ENCODE measurements at places on chromosomes 11 and 22.
A peak's percentile ranks its signal among the peaks of the same experiment; 100 is the strongest.

- peak; percentile 60 for DNase-seq
Measured at GRCh38 chr22:46367707-46368191, 32.2 kb downstream of the TRMU start.

DNA sequence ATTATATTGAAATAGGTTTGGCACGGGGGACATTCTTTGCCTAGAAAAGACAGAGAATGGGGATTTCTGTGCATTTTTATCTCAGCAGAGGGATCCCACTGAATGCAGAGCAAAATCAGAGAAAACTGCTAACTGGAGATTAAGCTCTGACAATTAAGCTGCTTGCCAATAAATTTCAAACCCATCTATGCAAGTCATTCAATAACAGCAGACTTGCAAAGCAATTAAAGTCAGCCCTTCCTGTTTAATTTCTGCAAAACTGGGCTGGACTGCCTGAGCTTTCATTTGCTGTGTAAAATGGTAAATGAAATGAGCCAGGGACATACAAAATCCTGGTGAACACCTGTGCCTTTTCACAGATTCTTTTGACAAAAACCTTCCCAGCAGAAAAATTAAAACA lies 1273.9 kb upstream of the CNTN5 start:
- DNase-seq = no peak

DNA sequence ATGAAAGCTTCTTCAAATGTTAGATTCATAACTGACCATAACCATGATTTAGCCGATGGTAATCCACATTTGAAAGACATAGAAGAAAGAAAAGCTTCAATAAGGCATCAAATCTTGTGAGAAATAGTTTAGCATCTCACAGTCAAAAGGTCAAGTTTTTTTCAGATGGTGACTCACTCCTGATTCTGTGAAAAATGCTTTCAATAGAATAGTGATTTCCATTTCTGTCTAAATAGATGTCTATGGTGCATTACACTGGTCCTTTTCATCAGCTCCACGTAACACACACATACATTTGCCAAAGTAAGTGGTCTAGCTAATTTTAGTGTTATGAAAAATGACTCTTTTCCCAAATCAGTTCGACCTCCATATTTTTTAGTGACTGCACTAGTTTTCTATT lies 139.2 kb downstream of the LRRC4C start:
- DNase-seq = no peak

GRCh38 chr22:29481265-29482000 lies 1.4 kb downstream of the NEFH start:
- peak; percentile 61 for DNase-seq

- no peak for DNase-seq
Measured at GRCh38 chr22:31818481-31819392, 64.9 kb downstream of the DEPDC5 start.

DNA sequence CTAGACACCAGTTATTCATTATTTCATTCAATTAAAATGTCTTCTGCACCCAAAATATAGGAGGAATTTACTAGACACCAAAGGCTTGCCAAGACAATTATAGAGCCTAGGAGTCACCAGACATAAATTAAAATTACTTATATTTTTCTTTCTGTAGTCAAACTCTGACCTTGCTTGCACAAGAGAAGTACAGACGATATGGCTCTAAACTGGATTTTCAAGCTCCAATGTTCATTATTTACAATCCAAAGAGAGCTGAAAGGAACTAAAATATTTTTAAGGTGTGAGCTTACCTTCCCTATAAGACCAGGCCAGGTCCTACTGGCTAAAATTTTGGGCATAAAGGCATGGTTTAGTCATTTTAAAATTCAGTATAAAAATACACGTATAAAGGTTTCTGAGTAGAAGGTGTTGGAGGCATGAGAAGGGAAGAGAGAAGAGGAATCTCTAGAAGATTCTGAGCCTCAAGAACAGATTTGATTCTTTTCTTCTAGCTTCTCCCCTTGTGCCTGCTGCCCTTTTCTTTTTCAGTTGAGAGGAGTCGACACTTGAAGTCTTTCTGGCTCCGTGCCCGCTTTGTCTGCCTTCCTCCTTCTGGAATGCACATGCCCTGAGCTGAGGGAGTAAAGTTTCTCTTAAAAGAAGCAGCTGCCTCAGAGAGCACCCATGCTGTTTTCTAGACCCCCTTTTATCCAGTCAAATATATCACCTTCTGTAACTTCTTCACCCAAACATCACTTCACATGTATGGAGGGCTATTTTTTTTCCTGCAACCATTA lies 13.5 kb downstream of the C11orf97 start:
- DNase-seq = peak; percentile 5

- DNase-seq = no peak
Measured at GRCh38 chr22:20112623-20113511, 3.0 kb upstream of the RANBP1 start.

- no peak for DNase-seq
Measured at GRCh38 chr22:29211066-29211465, 5.4 kb downstream of the EMID1 start.

DNA sequence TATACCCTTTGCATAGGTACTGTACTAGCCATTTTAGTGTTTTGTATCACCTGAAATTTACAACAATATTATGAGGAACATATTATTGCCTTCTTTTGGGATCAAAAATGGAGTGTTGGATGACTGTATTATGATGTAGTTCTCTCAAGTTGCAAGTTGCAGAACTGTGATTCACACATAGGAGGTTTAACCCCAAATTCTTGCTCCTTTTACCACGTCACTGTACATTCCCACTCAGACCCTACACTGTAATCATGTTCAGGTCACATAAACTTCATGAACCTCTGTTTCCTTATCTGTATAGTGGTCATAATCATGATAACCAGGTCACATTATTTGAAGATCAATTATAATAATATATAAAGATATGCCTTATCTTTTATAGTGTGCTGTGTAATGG lies 925.1 kb upstream of the TENM4 start:
- no peak for DNase-seq

GRCh38 chr11:125799808-125800207 lies 11.9 kb downstream of the PATE3 start:
- DNase-seq = no peak

GRCh38 chr11:30206249-30206996 lies 24.4 kb upstream of the FSHB start:
- DNase-seq = peak; percentile 5

- no peak for DNase-seq
Measured at GRCh38 chr11:26194881-26195280, 137.0 kb upstream of the ANO3 start.

DNA sequence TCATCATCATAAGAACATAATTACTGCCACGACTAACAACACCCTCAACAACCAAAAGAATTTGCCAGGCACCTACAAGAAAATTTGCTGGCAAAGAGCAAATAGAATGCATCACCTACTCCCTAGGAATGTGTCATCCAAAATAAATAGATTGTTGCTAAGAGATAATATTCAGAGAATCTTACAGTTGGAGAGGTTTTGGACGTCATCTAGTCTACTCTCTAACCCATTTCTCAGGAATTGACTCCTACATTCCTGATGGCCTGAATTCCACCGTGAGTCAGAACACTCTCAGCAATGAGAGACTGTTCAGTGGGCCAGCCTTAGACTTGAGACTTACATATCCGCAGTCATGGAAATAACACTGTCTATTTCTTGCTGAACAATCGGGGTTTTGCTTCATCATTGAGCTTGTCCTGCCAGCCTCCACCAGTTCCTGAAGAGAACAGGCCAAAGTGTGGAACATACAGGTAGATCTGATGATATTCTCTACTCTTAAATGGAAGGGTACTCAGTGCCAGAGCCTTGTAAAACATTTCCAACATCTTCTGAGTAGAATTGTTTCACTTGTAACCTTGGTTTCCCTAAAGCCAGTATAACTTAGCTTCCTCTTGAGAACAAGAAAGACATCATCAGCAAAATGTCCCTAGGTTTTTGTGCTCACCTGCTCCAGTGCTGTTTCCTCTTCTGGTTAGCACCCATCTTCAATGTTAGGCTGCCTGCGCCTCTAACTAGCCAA lies 8.3 kb downstream of the KIRREL3 start:
- DNase-seq = no peak

- no peak for DNase-seq
Measured at GRCh38 chr11:71333473-71333872, 81.1 kb upstream of the SHANK2 start.

- DNase-seq = no peak
Measured at GRCh38 chr11:1949302-1949701, 2.2 kb downstream of the MRPL23 start.

- DNase-seq = no peak
Measured at GRCh38 chr22:39777716-39778454, 115.7 kb downstream of the ENTHD1 start.

GRCh38 chr11:124839128-124839971 lies 25.9 kb upstream of the ROBO3 start:
- DNase-seq = peak; percentile 57

- DNase-seq = peak; percentile 62
Measured at GRCh38 chr11:15819679-15820286, 536.6 kb downstream of the SOX6 start.

DNA sequence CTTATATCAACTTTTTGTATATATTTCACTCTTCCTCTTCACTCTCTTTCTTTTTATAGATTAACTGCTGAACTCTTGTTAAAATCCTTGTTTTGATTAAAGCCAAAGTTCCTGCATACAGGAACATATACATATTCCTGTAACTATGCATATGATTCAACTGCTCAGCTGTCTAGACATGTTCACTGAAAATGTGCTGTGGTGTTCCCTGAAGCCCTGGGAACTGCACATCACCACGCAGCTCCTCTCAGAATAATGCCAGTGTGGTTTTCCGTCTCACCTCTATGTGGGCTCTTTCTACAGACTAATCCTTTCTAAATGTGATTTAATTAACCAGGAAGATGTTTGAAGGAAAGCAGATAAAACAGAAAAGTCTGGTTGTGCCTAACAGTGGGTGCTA lies 25.6 kb upstream of the MMP12 start:
- no peak for DNase-seq

DNA sequence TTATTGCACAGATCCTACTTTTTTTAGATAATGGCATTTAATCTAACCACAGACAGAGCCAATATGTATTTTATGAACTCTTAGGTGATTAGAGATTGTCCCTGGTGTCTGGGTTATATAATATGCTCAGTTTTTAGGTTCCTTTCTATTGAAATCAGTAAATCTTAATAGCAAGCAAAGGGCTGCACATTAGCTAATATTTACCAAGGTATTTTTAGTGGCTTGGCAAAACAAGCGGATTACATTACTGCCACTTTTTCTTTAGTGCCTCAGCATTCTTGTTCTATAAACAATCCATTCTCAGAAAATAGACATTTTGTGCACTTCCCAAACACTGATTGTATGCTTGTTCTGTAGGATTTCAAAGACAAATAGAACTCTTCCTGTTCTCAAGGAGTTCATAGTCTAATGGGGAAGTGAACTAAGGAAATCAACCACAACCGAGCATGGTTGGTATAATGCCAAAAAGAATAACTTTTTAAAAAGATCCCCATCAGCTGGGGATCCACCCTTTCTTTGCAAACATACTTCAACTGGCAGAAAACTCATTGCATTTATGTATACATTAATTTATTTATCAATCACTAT lies 23.8 kb downstream of the KCNJ1 start:
- DNase-seq = no peak

DNA sequence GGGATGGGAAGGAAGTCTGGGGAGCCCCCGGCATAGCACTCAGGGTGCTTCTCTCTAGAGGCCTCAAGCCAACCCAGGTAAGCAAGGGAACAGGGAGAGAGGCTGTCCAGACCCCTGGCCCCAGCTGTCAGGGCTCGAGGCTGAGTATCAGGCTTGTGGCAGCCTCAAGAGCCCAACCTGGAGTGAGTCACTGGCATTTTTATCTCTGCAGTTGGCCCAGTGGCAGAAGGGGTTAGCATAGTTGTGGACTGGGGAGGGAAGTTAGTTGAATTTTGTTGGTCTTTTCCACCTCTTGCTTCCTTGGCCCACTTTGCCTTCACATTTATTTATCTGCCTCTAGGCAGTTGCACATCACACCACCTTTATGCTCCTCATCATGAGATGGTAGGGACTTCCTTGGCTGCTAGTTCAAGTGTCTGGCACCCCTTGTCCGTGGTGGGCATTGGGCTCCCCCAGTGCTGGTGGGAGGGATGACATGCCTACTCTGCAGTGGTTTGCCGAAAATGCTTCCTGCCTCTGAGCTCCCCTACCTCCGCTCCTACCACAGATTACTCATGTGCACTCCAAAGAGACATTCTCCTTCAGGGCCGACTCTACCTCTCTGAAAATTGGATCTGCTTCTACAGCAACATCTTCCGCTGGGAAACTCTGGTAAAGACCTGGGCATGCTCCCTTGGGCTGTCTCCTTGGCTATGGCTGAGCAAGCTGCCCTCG lies 60.1 kb downstream of the SCN3B start:
- no peak for DNase-seq

DNA sequence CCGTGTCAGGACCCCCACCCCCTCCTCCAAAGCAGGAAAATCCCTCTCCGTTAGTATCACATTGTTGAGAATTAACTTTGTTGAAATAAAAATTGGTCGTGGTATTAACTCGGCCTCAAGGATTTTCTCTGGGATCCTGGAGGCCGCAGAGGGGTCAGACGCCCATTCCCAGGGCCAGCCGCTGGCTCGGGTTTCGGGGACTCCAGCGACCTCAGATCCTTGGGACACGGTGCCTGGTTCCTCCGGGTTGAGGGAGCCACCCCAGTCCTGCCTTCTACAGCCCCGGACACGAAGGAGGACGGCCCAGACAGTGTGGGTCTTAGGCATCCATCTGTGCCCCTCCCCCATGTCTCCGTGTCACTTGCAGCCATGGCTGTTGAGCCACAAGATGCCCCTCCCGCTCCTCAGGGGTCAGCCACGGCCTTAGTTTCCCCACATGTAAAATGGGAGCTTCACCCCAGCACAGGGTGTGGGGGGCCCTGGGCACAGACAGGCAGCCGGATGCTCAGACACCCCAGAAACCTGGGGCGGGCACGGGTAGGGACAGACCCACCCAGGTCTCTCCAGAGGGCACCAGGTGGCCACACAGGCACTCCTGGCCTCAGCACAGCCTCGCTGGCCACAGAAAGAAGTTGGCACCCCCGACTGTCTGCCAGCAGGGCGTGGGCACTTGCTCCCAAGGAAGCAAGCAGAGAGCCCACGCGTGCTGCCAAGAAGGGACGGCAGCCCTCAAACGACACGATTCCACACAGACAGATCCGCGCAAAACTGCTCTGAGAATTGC lies 15.5 kb downstream of the GP1BB start:
- no peak for DNase-seq

- DNase-seq = peak; percentile 25
Measured at GRCh38 chr11:100681064-100681502, 6.0 kb upstream of the ARHGAP42 start.

GRCh38 chr22:40407021-40407761 lies 36.8 kb downstream of the SGSM3 start:
- DNase-seq = no peak

DNA sequence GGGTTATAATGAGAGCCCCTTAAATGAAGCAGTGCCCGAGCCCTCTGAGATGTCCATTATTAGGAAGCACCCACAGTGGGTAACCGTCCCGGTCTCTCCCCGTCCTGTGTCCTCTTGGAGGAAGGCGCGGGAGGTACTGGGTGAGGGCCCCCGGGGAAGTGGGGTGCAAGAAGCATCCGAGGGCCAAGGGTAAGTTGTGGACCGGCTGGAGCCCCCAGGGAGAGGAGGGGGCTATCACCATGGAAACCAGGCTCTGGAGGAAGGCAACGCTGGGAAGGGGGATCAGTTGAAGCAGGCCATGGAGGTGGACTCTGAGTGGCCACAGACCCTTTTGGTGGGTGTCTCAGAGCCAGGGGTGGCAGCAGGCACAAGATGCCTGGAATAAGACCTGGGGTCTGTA lies 173.6 kb downstream of the ST3GAL4 start:
- DNase-seq = no peak

Measured in NCI-H82 (cell line).